Bronchial epithelial cell (primary cell): ENCODE measurements at places on chromosomes 5 and 9. TPM values are rescaled to one million over a fixed set of nuclear protein-coding genes. Genes with fewer than 3 reads are reported as not detected.

GRCh38 chr9:137455359-137455991 lies 3.7 kb downstream of the NSMF start:
- DNase-seq, result no peak

GRCh38 chr5:176458904-176459561 lies 10.8 kb downstream of the FAF2 start:
- no peak for DNase-seq

DNA sequence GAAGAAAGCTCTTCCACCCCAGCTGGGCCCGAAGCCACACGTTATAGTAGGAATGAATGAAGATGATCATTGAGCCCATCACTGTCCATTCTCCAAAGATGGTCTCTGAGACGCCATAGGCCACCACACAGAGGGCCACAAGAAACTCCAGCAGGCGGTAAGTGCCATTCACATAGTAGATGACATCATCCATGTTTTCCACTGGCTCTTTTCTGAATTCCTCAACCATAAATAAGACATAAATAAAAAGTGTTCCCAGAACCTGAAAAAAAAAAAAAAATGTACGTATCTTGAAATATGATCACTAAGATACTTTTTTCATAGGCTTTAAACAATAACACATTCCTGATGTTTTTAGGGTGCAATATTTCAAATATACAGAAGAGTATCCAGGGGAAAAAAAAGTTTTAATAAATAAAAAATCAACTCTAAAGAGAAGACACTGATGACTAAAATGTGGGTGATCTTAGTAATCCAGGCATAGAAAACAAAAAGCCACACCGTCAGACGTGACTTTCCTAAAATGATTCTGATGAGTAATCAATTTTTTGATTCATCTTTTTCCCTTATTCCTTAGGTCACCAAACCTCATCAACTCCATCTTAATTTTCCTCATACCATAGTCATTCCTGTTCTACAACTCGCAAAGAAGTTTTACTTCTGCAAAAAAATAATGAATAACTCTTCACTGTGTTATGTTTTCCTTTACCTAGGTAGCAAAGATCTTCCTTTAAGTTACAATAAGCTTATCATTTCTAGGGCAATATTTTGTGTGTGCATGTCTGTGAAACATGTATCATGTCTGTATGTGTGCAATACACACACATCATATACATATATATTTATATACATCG lies 47.8 kb downstream of the RNF145 start:
- peak; percentile 45 for DNase-seq

GRCh38 chr9:127336506-127337352 lies 60.2 kb upstream of the SLC2A8 start:
- DNase-seq, result peak; percentile 91

DNA sequence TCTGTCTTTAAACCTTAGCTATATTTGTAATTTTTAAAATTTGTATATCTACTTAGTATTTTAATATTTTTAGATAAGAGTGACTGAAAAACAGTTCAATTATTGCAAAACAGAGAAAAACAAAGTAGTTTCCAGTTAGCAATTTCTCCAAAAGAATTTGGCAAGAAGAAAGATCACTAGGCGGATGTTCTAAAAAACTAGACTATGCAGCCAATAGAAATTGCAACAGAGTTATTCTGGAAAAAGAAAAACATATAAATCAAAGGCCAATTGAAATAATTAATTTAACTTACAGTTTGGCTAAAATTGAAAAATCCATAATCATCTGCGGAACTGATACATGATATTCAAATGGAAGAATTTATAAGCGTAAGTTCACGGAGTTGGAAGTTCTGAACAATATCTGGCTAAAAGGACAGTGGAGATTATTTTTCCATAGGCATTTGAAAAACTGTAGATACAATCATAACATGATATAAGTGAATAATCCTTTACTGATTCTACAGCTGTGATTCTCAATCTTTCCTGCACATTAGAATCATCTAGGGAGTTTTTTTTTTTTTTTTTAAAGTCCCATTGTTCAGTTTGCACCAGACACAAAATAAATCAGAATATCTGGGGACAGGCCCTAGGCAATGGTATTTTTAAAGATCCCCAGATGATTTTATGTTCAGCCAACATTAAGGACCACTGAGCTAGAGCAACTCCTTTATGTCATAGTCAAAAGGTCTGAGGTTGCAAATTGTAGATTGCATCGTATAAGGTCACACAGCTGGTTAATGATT lies 605.1 kb upstream of the DAB2 start:
- no peak for DNase-seq

- no peak for DNase-seq
Measured at GRCh38 chr5:122153774-122154173, 24.4 kb downstream of the ZNF474 start.

GRCh38 chr9:131585375-131585774 lies 40.1 kb downstream of the PRRT1B start:
- no peak for DNase-seq

GRCh38 chr5:155822177-155822576 lies 504.8 kb upstream of the SGCD start:
- DNase-seq, result no peak

DNA sequence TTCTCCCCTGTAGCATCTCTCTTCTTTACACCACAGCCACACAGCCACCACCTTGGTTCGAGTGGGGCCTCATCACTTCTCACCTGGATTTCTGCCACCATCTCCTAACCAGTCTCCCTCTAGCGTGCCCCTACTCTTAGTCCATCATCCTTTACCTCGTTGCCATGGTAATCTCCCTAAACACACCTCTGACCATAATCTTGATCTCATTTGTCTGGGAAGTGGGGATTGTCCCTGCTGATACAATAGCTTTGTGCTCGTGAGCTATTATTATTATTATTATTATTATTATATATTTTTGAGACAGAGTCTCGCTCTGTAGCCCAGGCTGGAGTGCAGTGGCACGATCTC lies 76.5 kb upstream of the HSPA9 start:
- no peak for DNase-seq

- no peak for DNase-seq
Measured at GRCh38 chr9:115606838-115607237, 488.9 kb upstream of the TNC start.

- no peak for DNase-seq
Measured at GRCh38 chr9:35766997-35767396, 12.9 kb upstream of the MSMP start.

DNA sequence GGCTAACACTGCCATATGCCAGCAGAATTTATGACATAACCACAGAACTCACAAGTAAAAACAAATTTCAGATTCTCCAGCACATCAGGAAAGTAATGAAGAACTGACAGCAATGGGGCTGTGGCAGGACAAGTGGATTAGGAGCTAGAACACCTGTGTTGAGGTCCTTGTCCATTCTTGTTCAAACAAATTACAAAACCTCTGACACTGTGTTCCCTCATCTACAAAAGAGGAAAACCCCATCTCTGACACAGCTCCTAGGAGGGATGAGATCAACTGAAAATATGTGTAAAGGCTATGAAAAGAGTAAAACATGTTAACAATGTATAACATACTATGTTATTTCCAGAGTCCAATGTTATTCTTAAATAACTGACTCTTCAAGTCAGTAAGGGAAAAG lies 23.5 kb downstream of the ELP1 start:
- DNase-seq, result no peak

DNA sequence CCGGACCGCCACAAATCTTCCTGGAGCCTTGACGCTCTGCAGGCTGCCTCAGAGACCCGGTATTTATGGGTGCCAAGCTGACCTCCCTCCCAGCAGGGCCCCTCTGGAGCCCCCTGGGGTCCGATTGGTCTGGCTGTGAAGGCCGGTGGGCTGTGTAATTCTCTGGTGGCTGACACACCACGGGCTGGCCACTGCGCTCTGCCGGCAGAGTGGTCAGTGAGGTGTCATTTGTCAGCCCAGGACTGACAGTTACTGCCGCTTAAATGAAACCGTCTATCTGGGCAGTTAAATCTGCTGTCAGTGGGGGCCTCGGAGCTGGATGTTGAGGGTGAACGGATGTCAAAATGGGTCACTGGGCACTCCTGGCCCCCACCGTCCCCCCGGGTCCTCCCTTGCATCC lies 10.7 kb downstream of the NR5A1 start:
- no peak for DNase-seq

DNA sequence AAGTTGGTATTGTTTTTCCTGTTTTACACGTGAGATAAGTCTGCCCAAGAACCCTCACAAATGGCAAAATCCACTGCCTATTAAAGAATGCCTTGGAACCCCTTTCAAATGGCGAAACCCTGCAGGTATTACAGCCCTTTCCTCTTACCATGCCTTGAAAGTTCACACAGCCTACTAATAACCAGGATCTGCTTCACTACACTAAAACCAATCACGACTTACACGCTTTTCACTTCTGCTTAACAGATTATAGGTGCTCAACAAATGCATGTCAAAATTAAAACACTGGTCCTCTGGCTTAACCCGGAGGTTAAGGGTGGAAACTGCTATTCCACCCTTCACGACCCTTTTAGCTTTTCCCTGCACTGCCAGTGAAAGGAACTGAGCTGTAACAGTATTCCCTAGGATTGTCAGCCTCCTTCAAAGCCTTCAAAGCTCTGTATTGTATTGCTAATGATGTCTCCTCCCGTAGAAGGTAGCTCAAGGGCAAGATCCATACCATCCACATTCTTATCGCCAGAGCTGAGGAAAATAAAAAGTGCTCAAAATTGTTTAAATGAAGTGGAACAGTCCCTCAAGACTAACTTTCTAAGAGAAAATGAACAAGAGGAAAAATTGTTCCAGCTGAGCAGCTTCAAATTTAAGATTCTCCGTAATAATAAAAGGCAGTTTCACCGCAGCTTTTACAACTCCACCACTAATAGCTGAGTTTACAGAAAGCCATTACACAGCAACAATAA lies 997 bp downstream of the AUH start:
- no peak for DNase-seq

DNA sequence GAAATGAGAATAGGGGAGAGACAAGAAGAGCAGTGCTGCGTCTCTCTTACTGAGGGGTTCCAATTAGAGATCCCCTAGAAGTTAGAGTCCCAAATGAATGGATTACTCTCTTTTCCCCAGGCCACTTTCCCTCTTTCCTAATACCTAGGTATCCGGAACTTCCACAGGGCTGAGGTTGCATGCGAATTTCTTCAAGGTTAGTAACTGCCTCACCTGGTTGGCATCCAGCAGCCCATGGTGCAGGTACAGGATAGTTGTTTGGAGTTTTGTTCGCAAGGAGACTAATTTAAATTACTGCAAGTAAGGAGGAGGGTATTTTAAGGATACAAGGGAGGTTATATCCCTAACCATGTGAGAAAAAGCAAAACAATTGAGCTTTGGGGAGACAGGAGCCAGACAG lies 52.4 kb upstream of the JAK2 start:
- peak; percentile 71 for DNase-seq

DNA sequence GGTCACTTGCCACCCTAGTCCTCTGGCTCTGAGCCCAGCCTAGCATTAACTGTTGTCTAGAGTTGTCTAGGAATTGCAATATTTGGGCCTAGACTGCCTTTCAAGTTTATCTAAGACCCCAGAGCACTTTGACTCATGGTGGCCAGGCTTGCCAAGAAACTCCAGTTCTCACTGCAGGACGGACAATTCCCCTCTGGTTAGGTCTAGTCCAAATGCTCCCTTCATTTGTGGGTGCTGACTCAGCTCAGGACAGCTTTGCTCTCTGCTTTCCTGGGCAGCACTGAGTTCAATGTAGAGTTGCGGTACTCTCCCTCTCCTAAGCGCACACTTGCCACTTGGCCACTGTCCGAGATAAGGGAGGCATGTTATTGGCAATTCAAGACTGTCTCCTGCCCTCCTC lies 619.4 kb downstream of the TLE1 start:
- no peak for DNase-seq

DNA sequence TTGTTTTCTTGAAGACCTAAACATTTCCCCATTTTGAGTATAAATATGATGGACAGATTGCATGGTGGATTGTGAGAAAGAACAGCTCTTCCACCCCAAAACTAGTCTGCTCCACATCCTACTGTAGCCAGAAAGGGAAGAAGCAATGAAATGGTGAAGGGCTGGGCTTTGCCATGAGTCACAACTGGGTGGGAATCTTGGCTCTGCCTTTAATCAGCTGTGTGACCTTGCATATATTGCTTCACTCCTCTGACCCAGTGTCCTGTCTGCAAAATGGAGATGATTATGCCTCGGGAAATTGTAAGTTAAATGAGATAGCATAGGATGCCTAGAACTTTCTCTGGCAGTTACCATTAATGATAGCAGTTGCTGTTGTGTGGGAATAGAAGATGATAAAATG lies 101.9 kb downstream of the PDE8B start:
- peak; percentile 49 for DNase-seq

DNA sequence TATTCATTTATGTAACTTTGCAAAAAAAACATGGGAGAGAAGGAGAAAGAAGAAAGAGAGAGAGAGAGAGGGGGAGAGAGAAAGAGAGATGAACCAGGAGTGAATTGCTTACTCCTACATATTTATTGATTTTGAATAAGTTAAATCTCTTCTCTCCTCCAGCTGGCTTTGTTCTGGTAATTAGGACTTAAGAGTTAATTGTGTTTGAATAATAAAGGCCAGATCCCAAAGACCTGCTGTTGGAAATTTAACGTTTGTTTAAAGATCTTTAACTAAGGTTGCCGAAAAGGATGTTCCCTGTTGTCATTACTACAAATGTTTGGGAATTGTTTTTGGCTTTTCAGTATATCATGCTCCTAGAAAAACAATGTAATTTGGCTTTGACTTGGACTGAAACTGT lies 473.0 kb downstream of the TUSC1 start:
- no peak for DNase-seq

GRCh38 chr5:51225789-51226742 lies 157.2 kb upstream of the ISL1 start:
- DNase-seq, result peak; percentile 62

DNA sequence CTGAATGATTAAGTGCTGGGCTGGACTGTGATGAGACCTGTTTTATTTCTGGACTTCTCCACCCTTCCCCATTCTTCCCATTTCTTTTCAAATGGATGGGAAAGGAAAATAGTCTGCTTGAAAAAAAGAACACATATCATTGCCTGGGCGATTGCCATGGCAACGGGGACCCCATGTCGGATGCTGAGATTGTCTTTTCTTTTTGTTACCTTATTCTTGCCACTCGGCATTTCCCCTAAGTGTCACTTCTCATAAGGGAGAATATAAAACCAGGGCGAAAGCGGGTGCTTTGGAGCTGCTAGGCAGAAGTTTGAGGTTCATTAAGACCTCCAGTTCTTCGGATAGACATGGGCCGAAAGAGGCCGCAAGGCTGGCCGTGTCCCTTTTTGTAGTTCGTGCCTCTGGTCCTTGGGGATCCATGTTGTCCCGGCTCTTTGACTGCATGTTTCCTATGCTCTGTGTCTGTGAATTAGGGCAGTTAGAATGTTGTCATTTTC lies 763 bp downstream of the FGD3 start:
- no peak for DNase-seq

- no peak for DNase-seq
Measured at GRCh38 chr5:126878634-126879033, 101.7 kb downstream of the LMNB1 start.

- no peak for DNase-seq
Measured at GRCh38 chr5:45847877-45848276, 151.7 kb upstream of the HCN1 start.

GRCh38 chr5:36009698-36010097 lies 18.5 kb upstream of the UGT3A1 start:
- DNase-seq, result no peak

- no peak for DNase-seq
Measured at GRCh38 chr9:101840694-101841188, 102.3 kb upstream of the GRIN3A start.

GRCh38 chr5:114953565-114953964 lies 216.1 kb downstream of the TRIM36 start:
- no peak for DNase-seq

The LVRN gene
- 0.26 and 0.38 TPM in 2 replicates for total RNA-seq

The MRPS2 gene
- total RNA-seq, result 15.5 and 17.8 TPM in 2 replicates

The FOXD4L5 gene
- under 0.01 and 0.13 TPM in 2 replicates for total RNA-seq
